CMK (cell line): ENCODE measurements at places on chromosomes 2 and 18.

- peak; percentile 65 for DNase-seq
These were observed 347.0 kb downstream of the CYRIA start for GRCh38 chr2:16318474-16319195.

- DNase-seq = no peak
These were observed 16.2 kb downstream of the PDE11A start for GRCh38 chr2:178056345-178056744.

DNA sequence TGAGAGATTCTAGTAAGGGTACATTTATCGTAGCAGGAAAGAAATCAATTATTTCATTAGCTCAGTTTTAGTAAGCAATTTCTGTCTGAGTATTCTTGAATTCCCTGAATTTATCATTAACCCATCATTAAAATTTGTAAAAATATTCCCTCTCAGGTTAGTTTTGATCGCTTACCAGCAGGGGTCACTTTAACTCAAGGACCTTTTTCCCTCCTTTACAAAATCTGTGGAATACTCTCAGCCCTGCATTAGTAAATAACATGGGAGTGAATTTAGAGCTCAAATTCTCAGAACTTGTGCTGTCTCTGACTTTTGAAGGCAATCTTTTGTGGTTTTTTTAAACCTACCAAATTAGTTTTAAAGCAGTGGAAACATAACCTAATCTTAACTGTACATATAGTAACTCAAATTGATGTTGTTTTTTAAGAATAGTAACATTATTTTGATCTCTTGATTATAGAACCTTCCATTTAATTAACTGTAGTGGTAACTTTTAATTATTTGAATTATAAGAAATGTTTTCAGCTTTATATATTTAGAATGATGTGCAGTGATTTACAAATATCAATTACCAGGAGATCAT lies 97.2 kb downstream of the AGPS start:
- no peak for DNase-seq

DNA sequence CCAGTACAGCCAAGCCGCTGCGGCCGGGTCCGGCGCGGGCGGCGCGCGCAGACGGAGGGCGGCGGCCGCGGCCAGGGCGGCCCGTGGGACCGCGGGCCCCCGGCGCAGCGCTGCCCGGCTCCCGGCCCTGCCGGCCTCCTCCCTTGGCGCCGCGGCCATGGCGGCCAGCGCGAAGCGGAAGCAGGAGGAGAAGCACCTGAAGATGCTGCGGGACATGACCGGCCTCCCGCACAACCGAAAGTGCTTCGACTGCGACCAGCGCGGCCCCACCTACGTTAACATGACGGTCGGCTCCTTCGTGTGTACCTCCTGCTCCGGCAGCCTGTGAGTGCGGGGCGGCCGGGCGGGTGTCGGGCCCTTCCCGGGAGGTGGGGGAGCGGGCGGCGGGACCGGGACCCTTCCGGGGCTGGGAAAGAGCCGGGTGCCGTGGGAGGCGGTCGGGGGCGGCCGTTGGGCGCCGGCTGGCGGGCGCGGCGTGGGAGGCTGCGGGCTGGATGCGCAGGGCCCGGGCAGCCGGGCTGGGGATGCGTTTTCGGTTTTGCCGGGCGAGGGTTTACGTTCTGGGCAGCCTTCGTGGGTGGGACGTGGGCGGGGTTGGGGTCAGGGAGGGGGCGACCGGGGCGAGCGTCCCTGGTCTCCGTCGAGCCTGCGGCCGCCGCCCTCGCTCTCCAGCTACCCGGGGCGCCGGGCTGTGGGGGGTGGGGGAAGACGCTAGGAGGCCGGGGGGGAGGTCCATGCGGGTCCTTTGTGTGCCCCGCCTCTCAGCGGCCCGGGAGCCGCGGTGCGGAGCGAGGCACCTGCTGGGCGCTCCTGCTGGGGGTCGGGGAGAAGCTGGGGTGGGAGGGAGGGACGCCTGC lies 537 bp downstream of the AGFG1 start:
- DNase-seq = no peak

- no peak for DNase-seq
These were observed 253.9 kb upstream of the GCFC2 start for GRCh38 chr2:75964646-75965045.

- DNase-seq = no peak
These were observed 32.7 kb upstream of the RUFY4 start for GRCh38 chr2:218036371-218036770.
